ENCODE measurements at places on chromosomes 5 and 9.

DNA sequence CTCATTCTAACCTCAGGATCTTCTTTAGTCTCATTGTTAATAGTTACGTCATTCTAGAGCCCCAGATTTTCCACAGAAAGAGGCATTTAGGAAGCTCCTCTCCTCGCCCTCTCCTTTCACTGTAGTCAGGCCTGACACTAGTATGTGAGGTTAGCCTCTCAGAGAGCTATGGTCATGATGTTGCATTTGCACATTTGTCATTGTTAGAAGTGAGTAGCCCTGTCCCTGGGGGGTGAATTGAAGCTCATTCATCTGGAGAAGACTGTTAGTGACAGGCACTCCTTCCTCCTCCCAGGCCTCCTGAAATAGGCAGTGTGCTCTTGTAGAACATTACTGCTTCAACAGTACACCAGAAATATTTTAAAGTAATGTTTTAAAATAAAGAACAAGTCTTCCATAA is 26.6 kb upstream of the LRRTM2 start:
- no peak for DNase-seq

DNA sequence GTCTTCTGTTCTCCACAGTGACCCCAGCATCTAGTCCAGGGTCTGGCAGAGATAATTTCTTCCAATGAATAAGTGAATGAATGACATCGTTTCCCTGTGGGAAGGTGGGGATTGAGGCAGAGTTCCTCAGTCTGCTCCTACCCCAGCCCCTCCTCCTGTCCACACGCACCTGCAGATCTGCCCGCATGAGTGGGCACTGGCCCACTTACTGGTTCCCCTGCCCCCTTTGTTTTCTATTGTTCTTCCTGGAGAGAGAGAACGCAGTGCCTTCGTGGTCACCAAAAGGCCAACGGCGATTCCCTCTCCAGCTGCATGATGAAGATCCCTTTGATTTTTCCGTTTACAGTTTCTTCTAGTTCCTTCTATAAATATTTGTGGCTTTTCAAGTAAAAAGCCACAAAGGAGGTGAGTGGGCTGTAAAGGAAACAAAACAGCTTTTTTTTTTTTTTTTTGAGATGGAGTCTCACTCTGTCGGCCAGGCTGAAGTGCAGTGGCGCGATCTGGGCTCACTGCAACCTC is 5.8 kb upstream of the FPGS start:
- DNase-seq = no peak

DNA sequence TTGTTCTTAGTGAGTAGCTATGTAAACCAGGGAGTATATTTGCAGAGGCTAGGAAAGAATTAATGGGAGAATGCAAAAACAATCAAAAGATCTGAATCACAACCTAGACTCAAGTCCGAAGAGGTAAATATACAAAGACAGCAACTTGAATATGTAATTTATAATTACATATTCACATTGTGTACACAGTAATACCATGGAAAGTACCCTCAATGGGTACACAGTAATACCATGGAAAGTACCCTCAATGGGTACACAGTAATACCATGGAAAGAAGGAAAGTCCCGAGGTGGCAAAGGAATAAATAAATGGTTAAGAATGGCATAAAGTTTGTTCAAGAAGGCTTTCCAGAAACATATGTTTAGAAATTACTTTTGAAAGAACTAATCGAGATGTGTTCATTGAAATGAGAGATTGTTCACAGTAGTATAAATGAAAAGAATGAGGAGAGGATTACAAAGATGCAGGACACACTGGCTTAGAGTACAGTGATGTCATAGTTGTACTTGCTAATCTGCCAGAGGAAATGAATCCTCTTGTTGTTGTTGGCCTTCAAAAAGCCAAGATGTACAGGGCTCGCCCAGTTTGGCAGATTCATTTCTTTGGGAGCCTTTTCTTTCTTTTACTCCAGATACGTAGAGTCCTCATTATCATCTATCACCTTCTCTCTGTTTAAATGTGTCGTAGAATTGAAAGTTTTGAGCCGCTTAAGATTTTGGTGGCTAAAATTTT is 116.0 kb downstream of the UNC13B start:
- DNase-seq = no peak

DNA sequence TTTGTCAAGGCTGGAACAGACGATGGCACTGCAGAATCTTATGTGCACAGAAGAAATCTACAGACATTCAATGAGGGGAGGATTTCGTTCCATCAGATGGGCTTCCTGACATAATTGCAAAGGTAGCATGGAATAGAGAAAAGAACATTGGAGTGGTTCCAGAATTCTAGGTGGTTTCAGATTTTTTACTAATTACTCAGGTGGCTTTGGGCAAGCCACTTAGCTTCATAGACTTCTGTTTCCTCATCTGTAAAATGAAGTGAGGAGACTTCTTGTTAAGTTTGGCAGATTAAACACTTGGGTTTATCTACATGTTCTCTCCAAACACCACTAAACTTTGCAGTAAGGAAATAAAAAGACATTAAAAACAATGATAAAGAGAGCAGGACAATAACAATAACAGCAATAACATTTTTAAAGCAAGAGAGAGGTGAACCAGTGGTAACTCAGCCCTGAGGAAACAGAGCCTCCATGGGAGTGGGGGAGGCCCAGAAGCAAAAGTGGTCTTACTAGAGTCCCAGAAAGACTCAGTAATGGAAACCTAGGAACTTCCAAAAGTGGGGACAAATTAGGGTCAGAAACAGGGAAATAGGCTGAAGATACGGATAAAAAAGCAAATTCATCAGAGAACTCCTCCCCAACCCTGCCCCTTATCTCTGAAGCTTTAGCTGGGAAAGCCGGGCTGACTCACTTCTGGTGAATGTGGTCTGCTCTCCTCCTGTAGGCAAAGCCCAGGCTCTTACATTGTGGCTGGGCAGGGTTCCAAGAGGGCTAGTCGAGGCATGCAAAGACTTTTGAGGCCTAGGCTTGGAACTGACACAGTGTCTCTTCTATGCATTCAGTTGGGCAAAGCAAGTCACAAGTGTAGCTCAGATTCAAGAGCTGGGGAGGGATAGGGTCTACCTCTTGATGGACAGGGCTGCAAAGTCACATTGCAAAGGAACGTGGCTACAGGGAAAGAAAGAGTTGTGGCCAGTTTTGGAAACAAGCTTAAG is 11.8 kb upstream of the ACTBL2 start:
- DNase-seq = peak; percentile 51

GRCh38 chr5:156272139-156272538 is 54.8 kb upstream of the SGCD start:
- DNase-seq = no peak

DNA sequence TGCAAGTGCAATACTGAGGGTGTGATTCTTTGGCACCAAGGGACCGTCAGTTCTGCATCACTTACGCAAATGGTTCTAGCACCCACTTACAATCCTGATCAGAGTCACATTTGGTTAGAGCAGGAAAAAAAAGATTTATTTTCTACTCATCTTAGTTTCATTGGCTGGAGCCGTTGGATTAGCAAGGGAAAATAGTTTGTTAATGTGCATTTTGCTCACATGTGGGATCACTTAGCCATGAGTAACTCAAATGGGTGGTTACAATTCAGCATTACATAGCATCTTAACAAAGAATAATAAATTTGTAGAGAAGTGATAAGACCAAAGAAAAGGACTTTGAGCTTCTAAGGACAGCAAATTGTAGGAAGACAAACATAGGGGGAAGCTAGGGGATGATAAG is 216.9 kb downstream of the AUH start:
- no peak for DNase-seq

DNA sequence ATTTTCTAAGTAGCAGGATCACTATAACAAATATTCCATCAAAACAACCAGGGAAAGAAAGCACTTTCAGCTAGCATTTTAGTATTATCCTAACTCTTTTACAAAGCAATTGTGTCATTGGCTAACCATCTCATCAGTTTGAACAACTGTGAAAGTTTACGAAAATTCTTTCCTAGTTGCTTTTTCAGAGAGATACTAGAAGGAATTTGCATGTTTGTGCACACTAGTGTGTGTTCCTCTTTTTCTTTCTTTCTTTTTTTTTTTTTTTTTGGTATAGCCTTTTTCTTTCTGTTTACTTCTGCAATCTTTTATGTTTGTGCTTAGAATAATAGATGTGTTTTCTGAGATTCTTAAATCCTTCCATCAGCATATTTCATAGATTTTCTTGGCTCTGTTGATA is 124.7 kb upstream of the SEMA6A start:
- DNase-seq = no peak

- DNase-seq = no peak
Observed at GRCh38 chr9:1013021-1013420, 36.6 kb downstream of the DMRT3 start.

DNA sequence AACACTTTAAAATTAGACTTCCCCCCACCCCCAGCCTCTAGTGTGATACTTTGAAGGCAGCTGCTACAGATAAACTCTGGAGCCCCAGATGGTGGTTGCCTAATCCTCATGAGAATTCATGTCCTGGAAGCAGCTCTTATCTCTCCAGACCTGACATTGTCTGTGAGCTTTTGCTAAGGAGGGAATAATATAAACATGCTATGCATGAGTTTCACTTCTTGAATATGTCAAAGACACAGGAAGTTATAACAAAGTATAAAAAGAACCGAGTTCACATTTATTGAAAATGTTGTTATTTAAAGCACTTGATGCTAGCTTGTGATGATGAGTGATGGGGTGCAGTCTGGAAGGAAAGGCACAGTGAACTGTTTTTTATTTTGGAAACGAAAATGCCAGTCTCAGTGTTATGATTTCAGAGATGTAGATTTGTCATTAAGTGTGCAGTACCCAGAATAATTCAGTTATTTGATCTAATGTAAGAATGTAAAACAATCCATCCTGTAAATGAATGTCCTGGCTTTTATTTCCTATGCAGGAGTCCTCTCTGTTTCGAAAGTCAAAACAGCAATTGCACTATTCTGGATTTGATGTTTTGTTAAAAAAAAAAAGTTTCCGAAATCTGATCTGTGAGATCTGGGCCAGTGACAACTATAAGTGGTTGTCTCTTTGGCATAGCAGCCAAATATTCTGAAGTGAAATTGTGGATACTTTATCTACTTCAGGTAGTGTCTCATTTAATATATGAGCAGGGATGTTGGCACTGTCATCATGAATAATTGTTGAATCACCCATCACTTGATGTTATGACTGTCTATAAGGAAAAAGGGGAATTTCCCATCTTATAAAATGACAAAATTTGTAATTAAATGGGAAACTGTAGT is 77.0 kb downstream of the ZCCHC7 start:
- DNase-seq = no peak

GRCh38 chr9:20361229-20361628 is 261.1 kb downstream of the MLLT3 start:
- no peak for DNase-seq

- no peak for DNase-seq
Observed at GRCh38 chr5:144427866-144428265, 257.2 kb downstream of the KCTD16 start.

- DNase-seq = no peak
Observed at GRCh38 chr5:154866841-154867240, 8.4 kb downstream of the CNOT8 start.

DNA sequence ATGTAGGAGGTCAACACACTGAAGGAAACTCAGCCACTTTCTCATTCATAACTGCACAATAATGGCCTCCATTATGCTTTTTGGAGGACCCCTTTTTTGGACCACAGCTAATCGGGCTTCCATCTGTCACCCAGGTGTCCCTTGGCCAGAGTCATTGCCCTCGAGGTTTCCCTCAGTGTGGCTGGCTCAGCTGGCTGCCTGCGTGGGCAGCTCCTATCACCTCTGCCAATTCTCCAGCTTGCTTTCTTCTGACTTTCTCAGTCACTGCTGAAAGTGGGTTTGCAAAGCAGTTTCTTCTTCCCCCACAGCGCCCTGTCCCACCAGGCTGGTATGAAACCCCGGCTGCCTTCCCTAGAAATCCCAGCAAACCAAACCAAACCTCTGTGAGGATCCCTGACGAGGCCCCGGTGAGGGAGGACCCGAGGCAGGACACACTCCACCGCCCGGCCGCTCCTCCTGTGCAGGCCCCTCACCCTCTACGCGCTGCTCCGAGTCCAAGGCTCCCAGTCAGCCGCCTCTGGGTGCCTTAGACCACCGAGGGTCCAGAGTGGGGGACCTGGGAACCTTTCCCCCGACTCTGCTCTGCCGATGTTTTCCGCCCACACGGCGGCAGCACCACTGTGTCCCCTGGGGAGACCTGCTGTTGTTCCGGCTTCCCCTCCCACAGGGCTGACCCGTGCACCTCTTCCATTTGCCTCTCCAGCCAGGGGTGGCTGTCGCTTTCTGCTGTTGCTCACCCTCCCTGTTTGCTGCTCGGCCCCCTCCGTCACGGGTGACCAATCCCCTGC is 109.5 kb downstream of the TENT4A start:
- DNase-seq = no peak

DNA sequence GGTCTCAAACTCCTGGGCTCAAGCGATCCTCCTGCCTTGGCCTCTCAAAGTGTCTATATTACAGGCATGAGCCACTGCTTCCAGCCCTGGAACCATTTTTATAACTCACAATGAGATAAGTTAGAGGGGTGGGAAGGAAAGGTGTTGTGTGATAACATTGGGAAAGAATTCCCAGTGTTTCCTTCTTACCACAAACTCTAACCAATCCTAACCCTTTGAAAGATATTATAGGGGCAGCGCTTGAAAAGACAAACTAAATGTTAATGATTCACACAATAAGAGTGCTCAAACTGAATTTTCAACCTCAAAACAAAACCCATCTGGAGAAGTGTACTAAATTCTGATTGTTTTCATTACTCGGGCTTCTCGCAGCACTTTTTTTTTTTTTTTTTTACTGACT is 109.7 kb downstream of the TSSK1B start:
- DNase-seq = no peak

DNA sequence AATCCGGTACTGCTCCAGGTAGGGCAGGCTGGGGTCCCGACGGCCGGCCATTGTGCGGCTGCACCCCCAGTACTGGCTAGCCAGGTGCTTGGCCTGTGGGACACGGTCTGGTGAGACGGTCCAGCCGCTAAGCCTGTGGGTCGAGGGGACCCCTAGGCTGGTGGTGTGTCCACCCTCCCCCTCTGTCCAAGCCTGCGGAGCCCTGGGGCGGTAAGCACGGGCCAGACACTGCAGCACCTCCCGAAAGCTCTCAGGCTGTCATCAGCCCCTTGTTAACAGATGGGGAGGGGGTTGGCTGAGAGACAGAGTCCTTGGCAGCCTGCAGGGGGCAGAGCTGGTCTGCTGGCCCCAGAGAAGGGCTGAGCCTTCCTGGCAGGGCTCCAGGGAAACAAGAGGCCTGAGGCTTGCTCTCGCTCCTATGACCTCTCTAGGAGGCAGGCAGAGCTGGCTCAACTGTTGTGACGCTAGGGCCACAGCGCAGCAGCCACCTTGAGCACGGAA is 11.8 kb upstream of the MRNIP start:
- DNase-seq = no peak

DNA sequence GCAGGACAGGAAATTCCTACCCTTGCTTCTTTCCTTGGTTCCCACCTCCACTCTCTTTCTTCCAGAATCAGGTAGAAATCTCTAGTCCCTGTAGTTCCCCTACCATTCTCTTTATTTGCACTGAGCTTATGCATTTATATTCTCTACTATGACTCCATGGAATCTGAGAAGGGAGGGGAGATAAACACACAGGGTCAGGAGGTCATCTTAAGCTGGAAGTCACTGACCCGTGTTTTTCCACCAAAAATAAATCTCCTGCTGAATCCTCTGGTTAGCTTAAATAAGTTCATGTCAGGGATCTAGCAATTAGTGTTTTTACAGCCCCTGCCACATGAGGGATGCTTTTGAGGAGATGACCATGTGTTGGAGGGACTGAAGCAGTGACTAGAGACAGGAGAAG is 3.7 kb downstream of the ACTL7B start:
- no peak for DNase-seq
